Motor neuron (in vitro differentiated cells): ENCODE measurements at places on chromosomes 16 and 17.

DNA sequence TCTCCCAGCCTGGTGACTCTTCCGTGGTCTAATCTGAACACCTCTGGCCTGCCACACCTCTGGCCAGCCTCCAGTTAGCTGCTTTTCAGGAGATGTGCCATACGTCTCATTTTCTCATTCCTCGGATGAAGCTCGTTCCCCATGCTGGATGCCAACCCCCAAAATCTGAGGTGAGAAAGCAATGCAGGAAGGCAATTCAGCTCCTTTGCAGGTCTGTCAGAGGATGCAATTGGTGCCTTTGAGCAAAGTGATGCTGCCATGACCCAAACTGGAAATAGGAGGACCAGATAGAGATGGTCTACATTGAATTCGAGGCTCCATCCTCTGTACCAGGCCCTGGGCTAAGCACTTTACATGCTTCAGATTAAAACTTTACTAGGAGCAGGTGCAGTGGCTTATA is 11.0 kb upstream of the CUEDC1 start:
- ATAC-seq = no peak

GRCh38 chr17:82830249-82830661 is 9.6 kb downstream of the ZNF750 start:
- no peak for ATAC-seq

- ATAC-seq = no peak
Observed at GRCh38 chr17:44314524-44314868, 6.1 kb downstream of the RUNDC3A start.

- peak; percentile 90 for ATAC-seq
Observed at GRCh38 chr16:80369138-80369958, 171.4 kb upstream of the DYNLRB2 start.

DNA sequence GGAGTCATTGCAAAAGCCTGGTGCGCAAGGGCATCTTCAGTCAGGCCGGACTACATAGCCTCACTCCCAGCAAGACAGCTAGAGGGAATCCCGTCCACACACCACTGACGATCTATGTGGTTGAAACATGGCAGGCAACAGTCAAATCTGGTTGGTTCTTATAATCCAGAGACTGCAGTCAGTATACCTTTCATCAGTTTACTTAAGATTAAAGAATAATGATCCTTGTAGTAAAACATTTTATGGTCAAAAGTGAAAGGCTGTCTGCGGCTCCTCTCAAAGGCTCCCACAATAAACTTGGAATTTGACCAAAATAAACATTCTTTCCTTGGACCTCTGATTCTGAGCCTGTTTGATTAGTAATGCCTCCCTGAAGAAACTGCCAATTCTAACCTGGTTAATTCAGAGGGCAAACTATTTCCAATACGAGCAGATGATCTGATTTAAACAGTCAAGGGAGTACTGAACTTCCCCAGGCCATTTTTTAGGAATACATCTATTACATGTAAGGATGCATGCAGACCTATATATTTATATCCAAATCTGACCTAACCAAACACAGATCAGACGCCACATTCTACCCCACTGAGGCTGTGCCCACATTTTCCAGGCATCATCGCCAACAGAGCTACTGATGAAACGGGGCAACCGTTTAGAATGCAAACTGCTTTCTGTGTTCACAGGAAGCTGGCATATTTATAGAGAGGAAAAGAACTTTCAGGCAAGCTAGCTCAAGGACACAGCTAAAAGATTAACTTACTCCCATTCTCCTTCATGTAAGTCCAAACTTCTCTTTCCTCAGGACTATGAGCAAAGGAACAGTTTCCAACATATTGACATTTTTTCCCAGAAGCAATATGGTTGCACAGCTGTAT is 15.3 kb upstream of the TXNDC11 start:
- no peak for ATAC-seq

- no peak for ATAC-seq
Observed at GRCh38 chr16:73190256-73190655, 142.3 kb upstream of the ZFHX3 start.

DNA sequence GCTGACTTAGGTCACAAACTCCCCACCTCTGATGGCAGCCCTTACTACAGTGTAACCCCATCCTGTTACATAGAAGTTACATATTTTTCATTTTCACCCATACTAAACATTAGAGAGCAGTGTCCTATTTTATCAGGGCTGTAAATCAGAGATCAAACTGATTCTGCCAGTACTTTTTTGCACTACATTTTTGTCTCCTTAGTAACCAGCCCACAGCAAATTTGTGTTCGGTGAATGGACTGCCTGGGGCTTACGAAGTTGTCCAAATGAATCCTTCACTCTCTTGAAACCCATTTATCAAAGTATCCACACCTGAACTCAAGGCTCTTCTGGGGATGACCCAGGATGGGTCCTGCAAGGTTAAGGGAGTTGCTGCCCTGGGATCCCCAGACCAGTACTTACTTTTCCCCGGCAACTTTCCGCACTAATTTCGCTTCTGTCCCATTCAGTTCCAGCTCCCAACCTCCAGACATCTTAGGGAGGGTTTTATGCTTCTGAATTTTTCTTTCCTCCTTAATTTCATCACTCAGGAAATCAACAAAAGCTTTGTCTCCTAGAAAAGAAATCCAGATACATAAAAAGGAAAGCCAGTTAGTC is 1.1 kb downstream of the C1QBP start:
- no peak for ATAC-seq

- no peak for ATAC-seq
Observed at GRCh38 chr17:8909586-8910270, 42.3 kb upstream of the PIK3R6 start.

- ATAC-seq = peak; percentile 14
Observed at GRCh38 chr16:1057252-1057932, 15.2 kb upstream of the SSTR5 start.

DNA sequence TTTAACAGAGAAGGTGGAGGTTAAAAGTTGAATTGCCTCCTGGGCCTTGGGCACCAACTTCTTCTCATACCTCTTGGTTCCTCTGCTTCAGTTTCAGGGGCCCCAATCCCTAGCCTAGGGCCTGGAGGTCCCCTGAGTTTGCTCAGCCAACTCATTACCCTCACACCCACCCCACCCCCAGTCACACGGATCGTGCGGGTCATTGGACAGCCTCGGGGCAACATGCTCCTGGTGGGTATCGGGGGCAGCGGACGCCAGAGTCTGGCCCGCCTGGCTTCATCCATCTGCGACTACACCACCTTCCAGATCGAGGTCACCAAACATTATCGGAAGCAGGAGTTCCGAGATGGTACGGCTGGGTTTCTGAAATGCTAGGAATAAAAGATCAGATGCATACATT is 36.0 kb upstream of the KDM6B start:
- no peak for ATAC-seq

- ATAC-seq = no peak
Observed at GRCh38 chr16:78591682-78592103, 492.2 kb downstream of the WWOX start.

DNA sequence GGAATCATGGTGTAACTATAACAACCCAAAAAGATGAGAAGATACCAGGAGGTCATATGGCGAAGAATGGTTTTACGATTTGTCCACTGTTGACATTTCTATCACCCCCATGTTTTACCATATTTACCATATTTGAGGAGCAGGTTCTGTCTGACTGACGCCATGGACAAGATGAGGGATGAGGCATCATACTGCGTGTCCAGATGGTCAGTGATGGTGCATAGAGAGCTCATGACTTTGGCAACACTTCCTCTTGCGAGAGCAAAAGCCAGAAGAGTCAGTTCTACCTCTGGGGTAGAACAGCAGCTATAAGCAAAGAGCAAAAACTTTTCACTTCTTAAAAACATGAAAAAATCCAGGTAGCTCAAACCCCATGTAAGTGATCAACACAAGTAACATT is 38.3 kb downstream of the ZZEF1 start:
- no peak for ATAC-seq

DNA sequence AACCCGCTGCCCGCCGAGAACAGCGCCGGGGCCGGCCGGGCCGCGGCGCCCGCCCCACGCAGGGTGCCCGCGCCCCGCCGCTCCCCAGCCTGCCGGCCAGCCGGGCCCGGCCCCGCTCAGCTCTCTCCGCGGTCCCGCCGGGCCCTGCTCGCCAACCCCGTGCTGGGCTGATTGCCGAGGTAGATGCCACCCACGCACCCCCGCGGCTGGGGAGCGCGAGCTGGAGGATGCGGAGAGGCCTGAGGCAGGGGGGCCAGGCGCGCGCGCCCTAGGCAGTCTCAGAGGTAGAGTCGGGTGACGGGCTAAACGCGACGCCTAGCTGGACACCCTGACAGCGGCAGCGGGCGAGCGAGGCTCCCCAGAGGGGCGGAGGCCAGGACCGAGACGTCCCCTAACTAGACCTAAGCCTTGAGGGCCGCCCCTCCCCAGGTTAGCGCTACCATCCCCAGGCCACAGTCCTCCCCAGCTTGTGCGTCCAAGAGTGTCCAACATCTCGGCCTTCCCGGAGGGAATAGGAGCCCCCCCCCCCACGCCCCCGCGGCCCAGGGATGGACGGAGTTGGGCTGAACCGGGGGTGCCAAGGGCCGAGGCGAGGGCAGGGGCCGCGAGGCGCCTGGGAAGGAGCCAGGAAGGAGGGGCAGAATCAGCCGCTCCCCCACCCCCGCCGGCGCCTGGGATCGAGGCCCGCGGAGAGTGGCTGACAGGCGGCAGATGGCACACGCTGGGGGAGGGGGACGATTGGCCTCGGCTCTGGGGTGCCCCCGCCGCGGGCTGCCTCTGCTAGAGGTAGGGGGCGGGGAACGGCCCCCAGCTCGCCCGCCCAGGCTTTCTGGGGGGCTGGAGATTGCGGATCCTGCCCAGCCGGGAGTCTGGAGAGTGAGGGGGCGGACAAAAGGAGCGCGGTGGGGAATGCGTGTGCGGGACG is 2.5 kb upstream of the ZNF423 start:
- peak; percentile 36 for ATAC-seq

GRCh38 chr16:71408536-71408935 is 33.3 kb downstream of the TLE7 start:
- ATAC-seq = no peak

GRCh38 chr16:6204945-6205344 is 1107.3 kb upstream of the EEF2KMT start:
- ATAC-seq = no peak

DNA sequence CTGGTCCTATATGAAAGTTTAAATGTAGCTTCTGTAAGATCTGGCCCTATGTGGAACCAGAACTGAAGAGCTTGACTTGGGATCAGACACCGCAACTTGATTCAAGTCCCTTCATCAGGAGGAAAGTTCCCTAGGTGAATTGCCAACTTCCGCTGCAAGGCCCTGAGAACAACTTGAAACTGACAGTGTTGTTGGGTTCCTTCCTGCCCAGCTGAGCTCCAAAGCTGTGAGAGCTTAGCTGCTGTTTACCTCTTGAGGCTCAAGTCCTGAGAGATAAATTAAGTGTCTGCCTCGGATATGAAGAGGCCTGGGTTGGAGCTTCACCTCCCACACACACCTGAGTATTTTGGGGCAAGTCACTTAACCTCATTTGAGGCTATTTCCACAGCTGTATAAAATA is 44.7 kb downstream of the REXO5 start:
- no peak for ATAC-seq

DNA sequence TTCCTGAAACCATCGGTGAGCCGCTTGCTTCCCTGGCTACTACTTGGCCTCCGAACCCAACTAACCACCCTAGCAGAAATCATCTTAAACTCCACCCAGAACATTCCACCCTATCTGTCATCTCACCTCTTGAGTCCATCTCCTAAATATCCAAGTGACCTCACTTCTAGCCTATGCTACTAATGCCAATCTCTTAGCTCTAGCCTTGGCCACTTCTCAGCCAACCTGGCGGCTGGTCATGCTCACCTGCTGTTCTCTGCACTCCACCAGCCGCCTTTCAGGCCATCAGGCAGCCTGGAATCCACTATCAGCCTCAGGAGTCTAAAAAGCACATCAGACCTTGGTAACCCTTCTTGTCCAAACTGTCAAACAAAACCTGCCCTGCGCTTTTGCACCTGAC is 11.9 kb upstream of the CYTH1 start:
- no peak for ATAC-seq

DNA sequence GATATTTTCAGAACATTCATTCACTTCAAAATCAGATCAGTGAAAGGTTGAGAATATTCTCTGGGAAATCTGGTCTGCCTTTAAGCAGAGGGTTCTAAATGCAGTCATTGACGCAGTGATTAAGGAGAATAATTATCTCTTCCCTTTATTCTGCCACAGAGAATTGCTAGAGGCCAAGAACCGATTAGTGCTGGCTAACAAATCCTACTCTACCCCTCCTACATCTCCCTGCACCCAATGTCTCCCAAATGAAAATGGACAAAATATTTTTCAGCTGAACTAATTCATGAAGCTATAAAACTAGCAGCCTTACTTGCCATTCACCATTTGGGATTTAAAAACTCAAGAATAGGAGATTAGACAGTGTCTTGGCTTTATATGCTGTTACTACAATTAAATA is 185.5 kb upstream of the SOX9 start:
- no peak for ATAC-seq

GRCh38 chr17:49582789-49583188 is 7.1 kb downstream of the NXPH3 start:
- no peak for ATAC-seq

DNA sequence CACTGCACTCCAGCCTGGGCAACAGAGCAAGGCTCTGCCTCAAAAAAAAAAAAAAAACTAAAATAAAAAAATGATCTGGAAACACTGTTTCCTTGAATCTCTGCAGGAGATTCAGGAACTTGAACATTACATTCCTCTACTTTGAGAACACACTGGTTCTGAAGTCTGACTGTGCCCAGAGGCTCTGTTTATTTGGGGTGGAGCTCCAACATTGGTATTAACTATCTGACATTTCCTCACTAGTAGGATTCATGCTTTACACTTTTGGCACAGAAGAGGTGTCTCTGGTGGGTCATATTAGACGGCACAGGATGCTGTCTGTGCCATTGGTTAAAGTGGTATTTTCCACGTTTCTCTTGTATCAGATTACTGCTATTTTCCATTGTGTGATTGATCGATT is 10.4 kb downstream of the SULT1A2 start:
- no peak for ATAC-seq

- no peak for ATAC-seq
Observed at GRCh38 chr17:40828454-40829044, 6.1 kb upstream of the KRT10 start.

DNA sequence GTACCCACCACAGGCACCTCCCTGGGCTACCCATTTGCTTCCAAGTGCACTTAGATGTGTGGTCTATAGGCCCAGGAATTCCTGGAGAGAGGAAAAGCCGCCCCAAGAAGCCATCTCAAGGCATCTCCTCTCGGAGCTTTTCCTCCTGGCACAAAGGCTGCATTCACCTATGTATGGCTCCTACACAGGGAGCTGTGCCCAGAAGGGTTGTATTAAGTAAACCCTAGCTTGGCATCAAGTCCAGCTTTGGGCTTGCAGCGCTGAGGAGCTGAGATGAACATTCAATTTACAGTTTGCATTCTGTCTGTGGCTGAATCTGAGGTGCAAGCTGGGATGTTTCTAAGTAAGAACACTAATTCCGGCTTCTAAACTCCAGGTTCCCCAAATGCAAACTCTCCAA is 81.3 kb downstream of the CDYL2 start:
- no peak for ATAC-seq

DNA sequence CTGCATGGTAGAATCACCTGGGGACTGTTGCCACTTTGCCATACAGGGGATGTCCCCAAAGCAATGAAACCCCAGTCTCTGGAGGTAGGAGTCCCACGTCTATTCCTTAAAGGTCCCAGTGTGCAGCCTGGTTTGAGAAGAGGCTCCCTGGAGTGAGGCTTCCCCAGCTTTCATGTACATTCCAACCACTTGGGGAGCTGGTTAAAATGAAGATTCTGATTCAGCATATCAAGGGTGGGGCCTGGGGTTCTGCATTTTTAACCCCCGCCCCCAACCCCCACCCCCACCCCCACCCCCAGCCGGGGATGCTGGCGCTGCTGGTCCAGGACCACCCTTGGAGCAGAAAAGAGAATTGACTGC is 241.2 kb downstream of the FOXL1 start:
- ATAC-seq = no peak

GRCh38 chr16:11207646-11208045 is 48.4 kb downstream of the SOCS1 start:
- ATAC-seq = no peak
